ENCODE measurements at places on chromosomes 2 and 18.

- no peak for DNase-seq
Measured at GRCh38 chr2:171578127-171578803, 56.0 kb downstream of the CYBRD1 start.

DNA sequence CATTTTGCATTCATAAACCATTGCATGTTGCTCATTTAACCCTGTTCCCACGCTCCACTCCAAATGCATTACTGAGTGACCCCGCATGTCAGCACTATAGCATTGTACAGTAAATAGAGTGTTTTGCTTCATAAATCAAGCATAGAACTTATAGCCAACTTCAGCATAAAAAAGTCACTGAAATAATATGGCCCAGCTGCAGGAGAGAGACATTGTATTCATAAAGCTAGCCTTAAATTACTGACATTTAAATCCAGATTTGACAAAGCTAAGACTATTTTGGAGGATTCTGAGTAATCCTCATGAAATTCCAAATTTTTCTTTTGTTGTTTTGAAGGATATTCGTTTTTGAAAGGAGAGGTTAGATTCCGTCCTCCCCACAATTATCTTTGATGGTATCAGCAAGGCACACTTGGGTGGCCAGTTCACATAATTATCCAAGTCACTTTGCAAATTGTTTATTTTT is 320.9 kb upstream of the TCF4 start:
- no peak for DNase-seq

DNA sequence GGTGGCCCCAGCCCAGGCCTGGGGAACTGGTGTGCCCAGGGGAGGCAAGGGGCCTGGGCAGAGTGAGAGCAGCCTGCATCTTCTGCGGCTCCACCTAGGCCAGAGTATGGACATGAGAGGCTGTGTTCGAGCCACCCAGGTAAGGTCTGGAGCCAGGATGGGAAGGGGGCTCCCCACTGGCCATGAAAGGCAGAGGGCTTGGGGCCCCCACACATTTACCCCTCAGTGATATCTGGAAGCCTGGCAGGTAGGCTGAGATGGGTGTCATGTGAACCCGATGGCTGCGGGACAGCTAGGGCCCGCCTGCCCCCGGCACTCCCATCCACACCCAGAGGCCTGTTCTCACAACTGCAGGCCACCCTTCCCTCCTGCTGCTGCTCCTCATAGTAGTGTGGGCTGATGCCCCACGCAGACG is 13.2 kb downstream of the ADRA2B start:
- DNase-seq = no peak

DNA sequence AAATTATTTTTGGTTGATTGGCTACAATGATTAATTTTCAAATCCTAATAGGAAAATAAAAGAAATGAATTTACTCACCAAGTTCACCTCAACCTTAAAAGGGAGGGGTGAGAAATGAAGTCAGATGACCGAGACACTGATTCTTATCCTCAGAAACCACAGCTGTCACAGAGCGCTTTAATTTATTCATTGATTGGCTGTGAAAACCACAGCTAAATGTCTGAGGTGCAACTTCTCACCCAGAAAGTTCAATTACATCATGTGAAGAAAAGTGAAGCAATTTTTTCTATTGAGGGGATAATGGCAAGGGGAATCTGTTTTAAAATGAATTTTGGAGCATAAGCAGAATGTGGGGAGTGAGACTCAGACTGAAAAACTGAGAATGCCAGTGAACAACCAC is 128.4 kb downstream of the RNF152 start:
- no peak for DNase-seq

- DNase-seq = no peak
Measured at GRCh38 chr2:101679801-101680487, 17.6 kb upstream of the MAP4K4 start.

GRCh38 chr18:79372991-79373390 is 22.7 kb upstream of the NFATC1 start:
- DNase-seq = no peak

DNA sequence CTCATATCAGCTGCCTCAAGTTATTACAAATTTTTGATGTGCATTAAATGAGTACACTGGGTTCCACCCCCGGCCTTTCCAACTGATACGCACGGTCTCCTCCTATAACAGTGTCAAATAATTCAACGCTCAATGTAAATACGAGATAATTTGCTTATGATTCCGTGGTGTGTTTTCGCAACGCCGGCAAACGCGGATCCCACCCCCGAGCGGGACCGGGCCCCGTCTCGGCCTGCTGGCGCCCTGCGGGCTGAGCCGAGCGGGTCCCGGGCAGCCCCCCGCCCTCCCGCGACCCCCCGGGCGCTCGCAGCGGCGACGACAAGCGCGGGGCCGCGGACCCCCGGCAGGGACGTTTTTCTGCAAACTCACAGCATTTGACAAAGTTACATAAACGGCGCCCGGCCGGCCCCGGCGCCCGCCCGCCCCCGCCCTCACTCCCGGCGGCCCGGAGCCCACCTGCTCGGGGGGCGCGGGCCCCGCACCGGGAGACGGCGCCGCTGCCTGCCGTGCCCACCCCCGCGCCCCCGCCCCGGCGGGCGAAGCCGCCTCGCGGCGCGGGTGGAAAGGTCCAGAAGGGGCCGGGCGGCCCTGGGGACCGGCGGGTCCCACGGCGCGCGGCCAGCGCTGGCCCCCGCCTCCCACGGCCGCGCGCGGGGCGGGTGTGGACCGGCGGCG is 762 bp downstream of the HDAC4 start:
- no peak for DNase-seq

GRCh38 chr2:45793305-45793962 is 142.0 kb downstream of the PRKCE start:
- DNase-seq = no peak

- DNase-seq = no peak
Measured at GRCh38 chr2:238457927-238458324, 31.2 kb downstream of the ASB1 start.

DNA sequence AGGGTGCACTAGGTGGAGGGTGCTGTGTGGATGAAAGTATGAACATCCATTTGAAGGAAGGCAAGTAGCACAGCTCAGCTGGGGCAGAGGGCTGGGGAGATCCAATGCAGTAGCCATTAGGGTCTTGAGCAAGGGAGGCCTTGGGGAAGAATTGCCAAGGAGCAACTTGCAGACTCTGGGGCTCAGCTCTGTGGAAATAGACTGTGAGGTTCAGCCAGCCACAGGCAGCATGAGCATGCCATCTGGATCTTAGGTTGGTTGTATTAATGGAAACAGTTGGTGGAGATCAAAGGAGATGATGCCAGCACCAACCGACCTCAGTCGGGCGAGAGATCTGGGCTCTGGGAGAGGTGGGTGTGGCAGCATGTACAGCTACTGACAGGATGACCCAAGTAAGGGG is 5.6 kb downstream of the ZAP70 start:
- DNase-seq = no peak

DNA sequence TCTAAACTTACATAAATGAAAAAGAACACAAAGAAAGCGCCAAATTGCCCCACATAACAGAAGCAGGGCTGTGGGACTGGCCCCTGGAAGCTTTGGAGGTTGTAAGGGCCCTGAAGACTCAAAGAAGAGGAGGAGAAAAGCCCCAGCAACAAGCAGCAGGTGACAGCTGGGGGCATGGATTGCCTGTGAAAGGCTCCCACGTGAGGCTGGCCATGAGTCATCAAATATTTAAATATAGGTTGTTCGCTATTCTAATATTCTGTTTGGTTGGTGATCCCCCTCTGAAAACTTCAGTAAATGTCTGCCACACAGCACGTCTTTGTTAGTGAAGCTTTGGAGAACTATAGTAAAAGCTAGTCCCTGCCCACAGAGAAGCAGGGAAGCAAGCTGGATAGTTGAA is 132.4 kb downstream of the MREG start:
- DNase-seq = no peak

- DNase-seq = no peak
Measured at GRCh38 chr2:70525032-70525431, 28.6 kb downstream of the TGFA start.

- DNase-seq = no peak
Measured at GRCh38 chr2:155021618-155022017, 323.1 kb downstream of the KCNJ3 start.

DNA sequence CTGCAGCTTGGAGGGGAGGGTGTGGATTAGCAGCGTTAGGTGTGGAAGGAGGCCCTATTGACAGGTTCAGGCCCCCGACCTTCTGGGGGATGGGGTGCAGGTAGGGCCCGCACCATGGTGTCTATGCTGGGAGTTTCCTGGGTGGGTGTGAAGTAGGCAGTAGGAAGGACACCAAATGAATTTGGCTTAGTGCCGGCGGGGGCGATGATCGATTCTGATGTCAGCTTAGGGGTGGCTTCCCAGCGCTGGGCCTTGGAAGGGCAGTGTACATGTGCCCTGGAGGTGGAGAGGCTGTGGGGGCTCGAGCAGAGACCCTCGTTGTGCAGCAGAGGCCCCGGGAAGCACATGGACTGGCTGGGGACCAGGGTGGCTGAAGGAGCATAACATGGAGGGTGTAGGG is 21.6 kb downstream of the DCDC2C start:
- no peak for DNase-seq

- no peak for DNase-seq
Measured at GRCh38 chr2:217090024-217090473, 230.2 kb upstream of the TNP1 start.

- no peak for DNase-seq
Measured at GRCh38 chr18:35185771-35186170, 55.1 kb upstream of the ZNF397 start.

DNA sequence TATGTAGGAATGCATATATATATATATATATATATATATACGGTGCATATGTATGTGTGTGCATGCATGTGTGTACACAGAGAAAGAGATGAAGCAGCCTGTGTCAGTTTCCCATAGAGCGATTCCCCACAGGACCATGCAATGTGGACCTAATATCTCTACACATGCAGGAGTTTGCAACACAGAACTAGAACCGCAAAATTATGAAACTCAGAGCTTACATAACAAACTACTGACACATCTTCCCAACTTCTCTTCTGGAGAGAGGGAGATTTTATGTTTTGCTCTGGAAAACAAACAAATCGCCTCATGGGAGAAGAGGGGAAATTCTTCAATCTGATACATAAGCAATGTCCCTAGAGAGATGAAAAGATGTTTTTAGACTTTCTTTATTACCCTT is 377.2 kb downstream of the LRATD1 start:
- no peak for DNase-seq

- no peak for DNase-seq
Measured at GRCh38 chr2:237629739-237630138, 2.4 kb downstream of the LRRFIP1 start.

DNA sequence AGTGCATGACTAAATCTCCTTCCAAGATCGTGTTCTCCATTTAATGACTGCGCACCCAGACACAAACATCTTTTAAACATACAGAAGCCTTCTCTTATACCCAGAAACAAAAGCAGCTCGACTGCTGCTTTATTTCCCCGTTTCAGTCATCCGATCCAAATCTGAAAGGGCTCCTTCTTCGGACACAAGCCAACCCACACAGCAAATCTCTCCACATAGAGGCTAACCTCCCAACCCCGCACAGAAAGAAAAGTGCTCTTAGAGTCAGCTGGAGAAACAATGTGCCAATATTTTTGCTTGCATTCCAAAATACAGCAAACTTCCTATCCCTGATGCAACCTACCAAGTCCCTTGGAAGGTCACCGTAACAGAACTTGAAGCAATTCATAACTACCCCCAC is 29.1 kb downstream of the GAREM1 start:
- DNase-seq = no peak

DNA sequence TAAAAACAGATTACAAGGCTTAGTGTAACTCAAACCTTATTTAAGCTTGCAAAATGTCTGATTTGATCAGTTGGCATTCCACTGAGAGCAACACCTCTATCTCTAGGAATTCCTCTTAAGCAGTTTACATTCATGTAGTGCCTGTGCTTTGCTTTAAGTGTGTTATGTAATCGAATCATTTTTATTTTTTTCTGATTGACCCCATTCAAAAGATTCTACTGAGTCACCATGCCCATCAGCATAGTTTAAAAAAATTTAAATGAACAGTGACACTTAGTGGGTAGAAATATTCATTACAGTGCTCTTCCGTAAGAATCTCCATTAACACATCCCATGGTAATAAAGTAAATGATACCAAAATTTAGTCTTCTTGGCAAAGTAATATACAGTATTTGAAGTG is 67.8 kb upstream of the SLC4A10 start:
- DNase-seq = no peak

Measured in stimulated activated CD8-positive, alpha-beta memory T cell treated with anti-CD3 and anti-CD28 coated beads, Interleukin-15, amount 100 ng/mL, for 24 hours (primary cell).